ENCODE measurements at places on chromosomes 2 and 18.

DNA sequence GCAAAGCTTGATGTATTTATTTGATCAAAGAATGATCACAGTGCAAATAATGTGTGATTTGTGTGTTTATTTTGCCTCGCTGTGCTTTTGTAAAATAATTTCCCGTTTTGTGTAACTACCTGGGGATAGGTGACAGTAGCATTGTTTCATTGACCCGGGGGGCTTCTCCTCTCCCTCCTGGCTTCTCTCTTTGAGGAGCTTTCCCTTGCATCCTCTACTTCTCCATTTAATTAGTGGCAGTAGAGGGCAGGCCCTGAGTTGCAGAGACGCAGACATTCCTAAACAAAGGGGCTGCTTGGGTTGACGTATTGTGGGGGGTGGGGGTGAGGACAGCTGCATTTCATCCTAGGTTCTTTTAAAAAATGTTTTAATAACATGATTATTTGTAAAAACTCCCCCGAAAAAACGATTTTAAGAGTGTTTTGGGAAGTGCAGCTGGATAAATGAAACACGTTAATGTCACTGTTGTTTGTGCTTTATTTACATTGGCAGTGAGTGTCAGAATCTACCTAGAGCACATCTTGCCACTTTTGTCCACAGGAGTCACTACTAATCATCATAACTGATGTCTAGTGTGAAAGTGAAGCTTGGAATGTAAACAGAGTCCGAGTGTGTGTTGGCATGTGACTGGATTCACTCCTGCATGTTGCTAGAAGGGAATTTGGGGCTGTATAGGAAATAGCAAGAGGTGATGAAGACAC lies 2.2 kb downstream of the NEDD4L start:
- DNase-seq: no peak

- no peak for DNase-seq
Measured at GRCh38 chr2:227293531-227293930, 31.5 kb upstream of the MFF start.

DNA sequence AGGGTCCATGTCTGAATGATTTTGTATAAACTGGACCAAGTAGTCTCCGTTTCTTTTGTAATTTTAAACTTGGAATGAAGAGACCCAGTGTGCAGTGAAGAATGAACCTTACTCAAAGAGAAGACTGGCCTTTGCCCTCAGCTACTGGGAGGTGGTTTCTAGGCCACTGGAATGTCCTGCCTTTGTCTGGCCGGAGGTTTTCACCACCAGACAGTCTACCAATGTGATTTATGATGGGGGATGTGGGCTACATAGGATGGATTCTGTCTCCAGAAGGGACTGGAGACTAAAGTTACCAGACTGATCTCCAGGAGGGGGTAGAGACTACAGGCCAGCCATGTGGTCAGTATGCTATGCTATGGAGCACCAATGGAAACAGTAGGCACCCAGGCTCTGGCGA lies 42.8 kb upstream of the RAB31 start:
- DNase-seq: no peak

GRCh38 chr2:232897598-232898408 lies 27.7 kb downstream of the SNORC start:
- peak; percentile 17 for DNase-seq

- DNase-seq: no peak
Measured at GRCh38 chr2:176415937-176416499, 146.8 kb downstream of the MTX2 start.

GRCh38 chr18:77635451-77635850 lies 385.8 kb downstream of the GALR1 start:
- DNase-seq: no peak

DNA sequence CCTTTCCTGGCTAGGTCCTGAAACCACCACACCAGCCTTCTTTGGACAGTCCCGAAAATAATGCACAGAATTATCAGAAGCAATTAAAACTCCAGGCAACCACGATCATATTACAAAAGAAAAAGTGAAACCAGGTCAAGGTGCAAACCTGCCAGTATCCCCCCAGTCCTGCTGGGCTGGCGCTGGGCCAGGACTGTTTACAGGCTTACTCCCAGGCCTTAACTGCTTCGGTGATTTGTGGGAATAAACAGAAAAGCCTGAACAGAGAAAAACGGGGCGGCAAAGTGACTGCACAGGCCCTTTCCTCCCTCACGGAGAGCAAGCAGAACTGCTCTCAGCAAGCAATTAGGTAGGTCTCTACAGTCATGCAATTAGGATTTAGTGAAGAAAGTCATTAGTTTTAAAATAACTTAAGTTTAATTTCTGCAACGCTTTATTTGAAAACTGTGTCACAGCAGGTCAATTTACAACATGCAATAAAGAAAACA lies 1.3 kb downstream of the HDAC4 start:
- no peak for DNase-seq

- no peak for DNase-seq
Measured at GRCh38 chr2:128219891-128220290, 98.8 kb downstream of the HS6ST1 start.

- DNase-seq: no peak
Measured at GRCh38 chr2:118918017-118918416, 24.0 kb upstream of the MARCO start.

- no peak for DNase-seq
Measured at GRCh38 chr2:9271691-9272090, 65.1 kb downstream of the ASAP2 start.

DNA sequence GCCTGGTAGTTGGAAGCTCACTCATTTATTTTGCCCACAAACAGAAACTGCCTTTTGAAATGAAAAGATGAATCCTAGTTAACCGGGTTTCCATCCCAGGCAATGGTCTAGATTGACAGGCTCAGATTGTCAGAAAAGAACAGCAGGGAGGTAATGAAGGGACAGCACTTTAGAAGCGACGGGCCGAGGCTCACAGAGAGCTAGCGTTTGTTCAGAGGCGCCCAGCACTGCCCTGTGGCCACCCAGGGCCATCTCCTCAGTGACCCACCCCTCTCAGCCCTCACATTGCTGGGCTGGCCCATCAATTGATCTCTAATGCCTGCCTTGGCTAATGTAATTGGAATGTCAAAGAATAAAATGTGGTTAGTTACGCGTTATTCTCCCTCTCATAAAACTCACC lies 304.8 kb downstream of the CDCA7 start:
- no peak for DNase-seq

DNA sequence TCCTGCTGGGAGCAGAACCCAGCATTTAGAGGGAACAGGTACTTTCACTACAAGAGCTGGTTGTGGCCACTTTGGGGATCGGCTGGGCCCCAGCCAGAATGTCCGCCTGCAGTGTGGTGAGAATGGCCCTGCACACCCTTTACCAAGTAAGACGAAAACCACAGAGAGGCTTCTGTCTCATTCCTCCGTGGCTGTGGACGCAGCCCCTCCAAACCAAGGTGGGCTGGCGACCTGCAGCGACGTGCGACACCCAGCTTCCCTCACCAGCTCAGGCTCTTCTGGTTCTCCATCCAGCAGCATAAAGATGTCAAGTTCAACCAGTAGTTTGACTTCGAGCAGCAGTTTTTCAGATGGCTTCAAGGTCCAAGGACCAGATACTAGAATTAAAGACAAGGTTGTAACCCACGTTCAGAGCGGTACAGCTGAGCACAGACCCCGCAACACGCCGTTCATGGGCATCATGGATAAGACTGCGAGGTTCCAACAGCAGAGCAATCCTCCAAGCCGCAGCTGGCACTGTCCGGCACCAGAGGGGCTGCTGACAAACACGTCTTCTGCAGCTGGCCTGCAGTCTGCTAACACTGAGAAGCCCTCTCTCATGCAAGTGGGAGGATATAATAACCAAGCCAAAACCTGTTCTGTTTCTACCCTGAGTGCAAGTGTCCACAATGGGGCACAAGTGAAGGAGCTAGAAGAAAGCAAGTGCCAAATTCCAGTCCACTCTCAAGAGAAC lies 56.2 kb downstream of the WDSUB1 start:
- DNase-seq: no peak

DNA sequence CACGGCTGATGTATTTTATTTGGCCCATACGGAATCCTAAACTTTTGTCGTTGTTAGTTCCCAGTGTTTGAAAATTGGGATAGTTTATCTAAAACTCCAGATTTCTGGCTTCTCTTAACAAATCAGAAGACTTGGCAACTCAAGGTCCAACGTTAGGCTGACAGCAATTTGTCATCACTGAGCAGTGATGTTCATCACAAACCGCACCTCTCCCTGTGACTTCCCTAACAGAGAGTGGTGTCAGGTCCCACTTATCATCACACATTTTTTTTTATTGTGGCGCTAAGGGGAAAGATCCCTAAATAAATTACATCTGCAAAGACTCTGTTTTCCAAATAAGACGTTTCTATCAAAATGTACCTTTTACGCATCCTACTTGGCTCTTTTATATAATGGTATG lies 55.7 kb downstream of the RASGRP3 start:
- no peak for DNase-seq

DNA sequence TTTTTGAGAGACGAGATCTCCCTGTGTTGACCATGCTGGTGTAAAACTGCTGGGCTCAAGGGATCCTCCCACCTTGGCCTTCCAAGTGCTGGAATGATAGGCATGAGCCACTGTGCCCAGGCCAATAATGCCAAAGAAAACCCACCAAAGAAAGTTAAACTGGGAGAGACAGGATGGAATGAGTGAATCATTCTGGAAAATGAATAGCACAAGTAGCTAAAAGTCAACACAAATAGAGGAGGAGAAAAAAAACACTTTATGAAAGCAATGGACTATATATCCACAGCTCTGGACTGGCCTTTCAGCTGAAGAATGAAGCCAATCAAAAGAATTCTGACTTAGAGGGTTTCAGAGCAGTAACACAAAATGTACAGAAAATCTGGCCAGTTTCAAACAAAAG lies 23.9 kb downstream of the IAH1 start:
- DNase-seq: no peak

DNA sequence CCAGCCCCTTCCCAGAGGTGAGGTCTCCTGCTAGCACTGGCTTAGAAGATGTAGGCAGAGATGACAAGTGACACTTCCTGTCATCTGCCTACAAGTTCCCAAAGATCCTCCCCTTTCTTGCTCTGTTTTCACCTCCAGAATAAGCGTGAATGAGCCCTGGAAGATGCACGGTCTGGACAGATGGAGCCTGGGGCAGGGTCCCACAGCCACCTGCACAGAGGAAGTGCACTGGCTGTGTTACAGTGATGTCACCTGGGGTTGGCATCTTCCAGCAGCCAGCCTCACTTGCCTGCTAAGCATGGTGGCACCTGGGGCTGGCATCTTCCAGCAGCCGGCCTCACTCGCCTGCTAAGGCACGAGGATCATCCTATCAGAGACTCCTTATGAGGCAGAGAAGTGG lies 32.3 kb downstream of the TMEM18 start:
- DNase-seq: no peak

- no peak for DNase-seq
Measured at GRCh38 chr2:213121690-213122089, 29.7 kb downstream of the IKZF2 start.

- no peak for DNase-seq
Measured at GRCh38 chr2:239522002-239522739, 121.4 kb upstream of the HDAC4 start.

GRCh38 chr2:18422432-18423165 lies 137.9 kb downstream of the RDH14 start:
- DNase-seq: no peak

- no peak for DNase-seq
Measured at GRCh38 chr2:217966423-217967070, 36.2 kb downstream of the TNS1 start.

GRCh38 chr2:237581751-237582746 lies 8.5 kb downstream of the RAB17 start:
- DNase-seq: peak; percentile 11

- DNase-seq: no peak
Measured at GRCh38 chr2:133194362-133194655, 374.0 kb downstream of the NCKAP5 start.

- DNase-seq: no peak
Measured at GRCh38 chr2:204770735-204771134, 225.5 kb downstream of the PARD3B start.

- no peak for DNase-seq
Measured at GRCh38 chr2:46353509-46353908, 56.3 kb downstream of the EPAS1 start.

DNA sequence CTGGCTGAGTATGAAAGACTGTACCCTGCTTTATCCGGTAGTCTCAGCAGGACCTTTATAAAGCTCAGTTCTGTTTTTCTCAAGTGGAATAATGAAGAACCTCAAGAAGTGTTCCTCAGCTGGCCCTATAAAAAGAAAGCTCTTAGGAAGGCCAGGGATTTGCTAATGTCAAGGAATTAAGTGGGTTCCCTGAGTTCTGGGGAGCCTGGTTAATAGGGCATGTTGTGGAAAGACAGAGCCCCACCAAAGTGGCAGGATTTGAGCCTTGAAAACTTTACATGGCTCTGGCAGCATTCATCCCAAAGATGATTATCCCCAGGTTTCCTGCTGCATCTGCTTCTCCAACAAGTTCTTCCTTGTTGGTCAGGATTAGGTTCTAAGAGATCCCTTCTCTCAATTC lies 6.9 kb upstream of the DYSF start:
- DNase-seq: no peak

DNA sequence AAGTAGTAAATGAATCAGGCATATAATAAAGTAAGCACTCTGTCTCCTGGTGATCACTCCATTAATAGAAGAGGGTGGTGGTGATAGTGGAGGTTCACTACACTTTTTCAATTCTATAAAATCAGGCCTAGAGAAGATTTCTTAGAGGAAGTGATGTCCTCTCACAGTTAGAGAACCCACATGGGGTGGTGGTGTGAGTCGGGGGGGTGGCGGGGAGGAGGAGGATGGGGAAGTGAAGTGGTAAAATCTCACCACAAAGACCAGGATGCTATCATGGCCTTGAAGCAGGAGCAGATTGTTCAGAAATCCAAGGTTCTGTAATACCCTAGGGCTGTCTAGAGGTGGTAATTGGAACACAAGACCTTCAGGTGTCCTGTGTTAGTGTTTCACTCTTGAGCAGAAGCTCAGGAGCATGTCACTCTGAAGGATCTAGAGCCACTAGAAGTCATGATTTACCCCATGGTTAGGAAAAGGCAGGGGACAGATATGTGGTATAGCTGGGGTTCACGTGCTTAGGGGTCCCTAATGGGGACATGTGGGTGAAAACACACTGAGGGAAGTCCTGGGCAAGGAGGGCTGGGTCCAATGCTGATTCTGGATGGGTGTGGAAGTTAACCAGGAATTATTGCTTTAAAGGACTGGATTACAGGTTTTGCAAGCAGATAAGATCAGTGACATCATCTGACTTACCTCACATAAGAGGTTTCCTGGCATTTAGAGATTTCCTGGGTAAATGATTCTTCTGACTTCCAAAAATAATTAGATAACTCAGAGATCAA lies 31.0 kb downstream of the RNF125 start:
- DNase-seq: peak; percentile 28

All from stimulated activated naive CD4-positive, alpha-beta T cell treated with Interleukin-2 at 50 U/mL for 16 hours (primary cell).